Osteoblast (primary cell): ENCODE measurements at places on chromosomes 11 and 22. TPM values are rescaled to one million over a fixed set of nuclear protein-coding genes. Genes with fewer than 3 reads are reported as not detected.
A peak's percentile ranks its signal among the peaks of the same experiment; 100 is the strongest.

DNA sequence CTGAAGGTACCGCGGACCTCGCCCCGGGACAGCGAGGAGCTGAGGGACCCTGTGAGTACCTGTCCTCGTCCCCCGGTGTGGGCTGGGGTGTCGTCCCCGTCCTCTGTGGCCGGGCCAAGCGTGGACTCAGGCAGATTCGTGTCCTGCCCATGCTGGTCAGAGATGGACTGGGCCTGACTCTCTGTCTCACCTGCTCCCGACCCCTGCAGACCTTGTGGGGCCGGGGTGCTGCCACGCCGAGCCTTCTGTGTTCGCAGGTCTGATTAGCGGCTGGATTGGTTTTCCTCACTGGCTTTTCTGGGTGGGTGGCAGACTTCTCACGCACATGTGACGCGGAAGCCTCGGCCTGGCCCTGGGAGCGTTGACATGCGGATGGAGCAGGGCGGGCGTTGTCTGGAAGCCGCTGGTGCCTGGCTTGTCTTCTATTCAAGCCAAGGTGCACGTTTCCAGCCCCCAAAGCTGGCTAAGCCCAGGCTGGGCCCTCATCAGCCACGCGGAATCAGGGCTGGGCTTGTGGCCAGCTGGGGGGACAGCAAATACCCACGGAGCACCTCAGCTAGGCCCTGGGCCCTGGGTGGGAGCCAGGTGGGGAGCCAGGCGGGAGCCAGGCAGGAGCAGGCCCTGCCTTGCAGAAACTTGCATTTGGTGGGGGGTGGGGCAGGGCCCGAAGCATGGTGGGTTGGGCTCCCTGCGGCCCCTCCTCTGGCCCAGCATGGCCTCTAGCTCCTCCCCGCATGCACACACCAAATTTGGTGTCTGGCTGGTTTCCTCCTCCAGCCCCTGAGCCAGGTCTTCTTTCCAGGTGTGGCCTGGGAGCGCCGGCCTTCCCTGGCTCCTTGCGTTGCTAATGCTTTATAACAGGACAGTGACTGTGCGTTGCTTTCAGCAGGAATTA is 7.0 kb downstream of the GRAMD4 start:
- DNase-seq = peak; percentile 71

Gene SCN4B
- total RNA-seq = under 0.01 and 0.36 TPM in 2 replicates

DNA sequence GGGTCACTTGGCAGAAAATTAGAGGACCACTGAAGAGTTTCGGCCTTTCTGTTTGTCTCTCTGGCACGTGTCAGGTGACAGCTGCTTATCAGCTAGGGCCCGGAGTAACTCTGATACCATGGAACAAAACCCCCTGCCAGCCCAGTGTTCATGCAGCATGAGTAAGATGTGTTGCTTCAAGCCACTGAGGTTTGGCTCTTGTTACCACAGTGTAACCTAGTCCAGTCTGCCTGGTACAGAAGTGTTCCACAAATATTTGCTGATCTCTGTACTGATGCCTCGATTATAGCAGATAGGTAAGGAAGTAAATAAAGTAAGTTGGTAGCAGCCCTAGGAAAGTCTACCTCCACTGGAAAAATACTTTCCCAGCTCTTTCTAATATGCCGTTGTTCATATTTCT is 20.5 kb upstream of the ETS1 start:
- DNase-seq = no peak

Gene CLTCL1
- 28.6 and 29.7 TPM in 2 replicates for total RNA-seq

- no peak for DNase-seq
Observed at GRCh38 chr22:32811788-32812545, 10.5 kb downstream of the TIMP3 start.

Gene PKDREJ
- total RNA-seq = not detected in 2 replicates

Gene PHF5A
- total RNA-seq = 27.7 and 38.4 TPM in 2 replicates

- peak; percentile 62 for DNase-seq
Observed at GRCh38 chr22:37184816-37185541, 3.1 kb downstream of the C1QTNF6 start.

DNA sequence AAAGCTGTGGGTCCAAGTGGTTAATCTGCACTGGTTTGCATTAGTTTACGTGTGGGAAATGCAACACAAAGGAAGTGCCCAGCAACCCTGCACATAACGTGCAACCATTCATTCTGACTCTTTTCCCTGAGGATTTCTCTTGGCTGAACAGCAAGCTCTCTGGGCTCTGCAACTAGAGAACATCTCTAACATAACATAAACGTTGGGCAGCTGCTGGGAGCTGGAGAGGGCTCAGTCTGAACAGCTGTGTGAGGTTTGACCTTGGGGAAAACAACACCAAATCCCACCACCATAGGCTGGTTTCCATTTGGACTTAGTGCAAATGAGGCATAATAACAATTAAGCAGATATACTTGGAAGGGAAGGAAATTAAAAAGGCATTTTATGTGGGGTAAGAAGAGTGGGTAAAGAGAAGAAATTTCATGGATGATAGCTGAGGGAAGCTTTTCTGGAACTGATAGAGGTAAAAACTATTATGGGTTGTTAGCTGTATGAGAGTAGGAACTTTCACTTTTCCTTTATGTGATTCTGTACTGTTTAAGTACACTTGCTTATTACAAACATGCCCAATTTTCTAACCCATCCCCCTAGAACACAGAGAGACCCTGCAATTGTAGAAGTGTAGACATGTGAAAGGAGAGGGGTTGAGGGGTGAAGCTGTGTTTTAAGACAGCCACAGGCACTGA is 76.2 kb downstream of the SNX19 start:
- DNase-seq = no peak
